IPS DF 6.9 (cell line): ENCODE measurements at places on chromosomes 16 and 17.

DNA sequence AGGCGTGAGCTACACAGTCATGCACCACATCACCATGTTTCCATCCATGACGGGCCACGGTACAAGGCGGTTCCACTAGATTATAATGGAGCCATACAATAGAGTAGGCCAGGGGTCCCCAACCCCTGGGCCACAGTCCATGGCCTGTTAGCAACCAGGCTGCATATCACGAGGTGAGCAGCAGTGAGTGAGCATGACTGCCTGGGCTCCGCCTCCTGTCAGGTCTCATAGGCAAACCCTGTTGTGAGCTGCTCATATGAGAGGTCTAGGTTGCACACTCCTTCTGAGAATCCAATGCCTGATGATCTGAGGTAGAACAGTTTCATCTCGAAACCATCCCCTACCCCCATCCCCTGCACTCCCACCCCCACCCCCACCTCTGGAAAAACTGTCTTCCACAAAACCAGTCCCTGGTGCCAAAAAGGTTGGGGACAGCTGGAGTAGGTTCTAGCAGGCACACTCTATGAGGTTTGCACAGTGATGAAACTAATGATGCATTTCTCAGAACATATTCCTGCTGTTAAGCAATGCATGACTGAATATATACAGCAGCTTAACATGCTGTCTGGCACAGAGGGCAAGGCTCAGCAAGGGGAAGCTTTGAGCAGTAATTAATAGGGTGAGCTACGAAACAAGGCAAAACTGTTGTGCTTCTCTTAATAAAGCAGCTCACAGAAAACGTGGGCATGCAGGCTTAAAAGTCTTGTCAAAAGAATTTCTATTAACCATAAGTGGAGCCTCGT, 108.0 kb downstream of the VPS53 start:
- no peak for DNase-seq
- no peak overlapping the region for H3K27ac ChIP-seq
- no peaks in the 10 kb centered on the region for H3K4me1 ChIP-seq
- no peak overlapping the region for H3K4me3 ChIP-seq
- no peaks in the 10 kb centered on the region for H3K27me3 ChIP-seq
- no peaks in the 10 kb centered on the region for H3K36me3 ChIP-seq

DNA sequence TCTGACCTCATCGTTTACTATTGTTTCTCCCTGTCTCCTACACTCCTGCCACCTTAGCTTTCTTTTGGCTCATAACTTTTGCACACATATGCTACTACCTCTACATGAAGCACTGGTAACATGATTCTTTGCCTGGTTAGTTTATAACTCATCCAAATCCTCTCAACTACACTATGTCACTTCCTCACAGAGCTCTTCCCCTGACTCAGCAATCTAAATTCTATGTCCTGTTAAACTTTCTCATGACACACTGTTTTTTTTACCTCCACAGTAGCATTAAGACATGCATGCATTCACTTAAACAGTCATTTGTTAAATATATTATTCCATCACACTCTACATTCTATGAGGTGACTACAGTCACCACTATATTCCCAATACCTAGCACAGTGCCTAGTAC, 19.7 kb downstream of the APPBP2 start:
- no peaks in the 10 kb centered on the region for H3K27me3 ChIP-seq
- H3K36me3 ChIP-seq: no peaks in the 10 kb centered on the region
- H3K4me1 ChIP-seq: no peaks in the 10 kb centered on the region
- no peak overlapping the region for H3K27ac ChIP-seq
- no peak overlapping the region for H3K4me3 ChIP-seq
- no peak for DNase-seq

DNA sequence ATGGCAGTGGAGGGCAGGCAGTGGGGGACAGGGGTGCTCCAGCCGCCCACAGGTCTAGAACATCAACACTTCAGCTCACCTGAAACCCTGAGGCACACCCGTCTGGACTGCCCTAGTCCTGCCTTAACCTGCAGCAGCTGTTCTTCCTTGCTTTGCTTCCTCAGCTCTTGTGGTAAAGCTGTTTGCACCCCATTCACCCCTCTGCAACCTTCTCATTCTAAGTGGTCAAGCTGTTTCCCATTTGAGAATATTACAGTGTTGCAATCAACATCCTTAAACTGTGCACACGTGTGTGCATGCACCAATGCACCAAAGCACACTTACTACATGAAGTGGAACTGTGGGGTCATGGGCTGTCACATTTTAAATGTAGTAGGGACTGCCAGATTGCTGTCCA, 32.4 kb downstream of the SCNN1B start:
- no peak for DNase-seq
- no peak overlapping the region for H3K4me3 ChIP-seq
- H3K27ac ChIP-seq: no peak overlapping the region
- 0 out of 2 replicates have a peak, but pooled peaks cover 2% of the 10 kb centered on the region for H3K4me1 ChIP-seq

DNA sequence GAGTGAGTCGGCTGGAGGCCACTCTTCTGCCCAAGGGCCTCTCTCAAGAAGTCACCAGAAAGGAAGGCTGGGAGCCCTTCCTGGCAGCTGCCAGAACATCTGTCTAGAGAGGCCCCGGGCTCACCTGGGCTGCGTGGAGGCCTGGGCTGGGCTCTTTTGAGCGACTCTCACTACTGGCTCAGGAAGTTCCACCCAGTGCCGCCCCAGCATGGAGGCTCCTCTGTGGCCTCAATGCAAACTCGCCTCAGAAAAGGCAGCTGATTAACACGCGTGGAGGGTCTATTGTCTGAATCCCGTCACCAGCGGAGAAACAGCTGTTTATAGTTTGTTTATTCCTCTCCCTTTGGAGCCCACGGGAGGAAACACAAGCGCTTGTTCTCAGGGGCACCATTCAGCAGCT, 25.3 kb downstream of the XYLT1 start:
- no peak overlapping the region for H3K4me3 ChIP-seq
- no peaks in the 10 kb centered on the region; the same call in 1 of the 2 replicates for H3K27me3 ChIP-seq
- no peak overlapping the region for H3K27ac ChIP-seq
- peaks cover 3% of the 10 kb centered on the region for H3K4me1 ChIP-seq
- H3K36me3 ChIP-seq: no peaks in the 10 kb centered on the region

DNA sequence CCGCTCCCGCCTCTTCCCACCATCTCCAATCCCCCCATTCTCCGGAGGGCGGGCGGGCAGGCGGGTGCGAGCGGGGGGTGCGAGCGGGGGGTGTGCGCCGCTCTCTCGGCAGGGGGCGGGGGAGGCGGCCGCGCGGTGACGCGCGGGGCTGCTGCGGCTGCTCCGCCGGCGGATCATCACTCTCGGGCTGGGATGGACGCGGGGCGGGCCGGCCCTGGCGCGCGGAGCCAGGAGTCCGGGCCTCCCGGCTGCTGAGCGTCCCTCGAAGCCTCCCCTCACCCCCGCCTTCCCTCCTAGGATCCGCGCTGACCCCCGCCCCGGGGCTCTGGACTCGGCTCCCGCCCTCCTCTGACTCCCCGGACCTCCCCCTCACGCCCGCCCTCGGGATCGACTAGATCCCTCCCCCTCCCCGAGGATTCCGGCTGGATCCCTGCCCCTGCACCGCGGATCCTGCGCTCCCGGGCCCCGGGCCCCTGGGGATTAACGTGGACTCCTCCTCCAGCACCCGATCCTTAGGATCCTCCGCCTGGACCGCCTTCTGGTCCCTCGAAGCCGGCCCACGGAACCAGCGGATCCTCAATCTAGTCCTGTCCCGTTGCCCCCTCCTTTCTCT, 946 bp upstream of the TMEM256 start:
- H3K27ac ChIP-seq: no peak overlapping the region
- H3K4me3 ChIP-seq: peak overlapping the region; percentile 72; the same call in 1 of the 2 replicates
- DNase-seq: no peak
- H3K27me3 ChIP-seq: no peaks in the 10 kb centered on the region
- peaks cover 12% of the 10 kb centered on the region for H3K36me3 ChIP-seq

DNA sequence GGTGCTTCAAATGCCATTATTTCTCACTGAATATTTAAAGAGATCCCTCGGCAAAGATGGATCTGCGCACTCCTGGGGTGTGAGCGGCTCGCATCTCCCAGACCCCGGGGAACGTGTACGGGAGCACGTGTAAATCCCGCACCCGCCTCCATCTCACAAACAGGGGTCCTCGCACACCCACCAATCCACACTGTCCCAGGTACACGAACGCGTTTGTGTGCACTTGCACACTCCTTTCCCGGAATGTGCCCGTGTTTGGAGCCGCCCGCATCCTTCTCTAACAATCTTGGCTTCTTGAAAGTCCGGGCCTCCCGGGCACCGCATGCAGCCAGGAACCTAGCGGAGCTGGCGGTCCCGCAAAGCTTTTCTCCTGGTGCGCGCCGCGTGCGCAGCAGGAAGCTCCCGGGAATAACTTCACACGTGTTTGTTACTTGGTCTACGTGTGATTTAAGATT, 2.5 kb upstream of the SALL1 start:
- H3K4me3 ChIP-seq: peak overlapping the region; percentile 77; the same call in 1 of the 2 replicates
- DNase-seq: no peak
- no peaks in the 10 kb centered on the region for H3K36me3 ChIP-seq
- H3K27ac ChIP-seq: no peak overlapping the region

DNA sequence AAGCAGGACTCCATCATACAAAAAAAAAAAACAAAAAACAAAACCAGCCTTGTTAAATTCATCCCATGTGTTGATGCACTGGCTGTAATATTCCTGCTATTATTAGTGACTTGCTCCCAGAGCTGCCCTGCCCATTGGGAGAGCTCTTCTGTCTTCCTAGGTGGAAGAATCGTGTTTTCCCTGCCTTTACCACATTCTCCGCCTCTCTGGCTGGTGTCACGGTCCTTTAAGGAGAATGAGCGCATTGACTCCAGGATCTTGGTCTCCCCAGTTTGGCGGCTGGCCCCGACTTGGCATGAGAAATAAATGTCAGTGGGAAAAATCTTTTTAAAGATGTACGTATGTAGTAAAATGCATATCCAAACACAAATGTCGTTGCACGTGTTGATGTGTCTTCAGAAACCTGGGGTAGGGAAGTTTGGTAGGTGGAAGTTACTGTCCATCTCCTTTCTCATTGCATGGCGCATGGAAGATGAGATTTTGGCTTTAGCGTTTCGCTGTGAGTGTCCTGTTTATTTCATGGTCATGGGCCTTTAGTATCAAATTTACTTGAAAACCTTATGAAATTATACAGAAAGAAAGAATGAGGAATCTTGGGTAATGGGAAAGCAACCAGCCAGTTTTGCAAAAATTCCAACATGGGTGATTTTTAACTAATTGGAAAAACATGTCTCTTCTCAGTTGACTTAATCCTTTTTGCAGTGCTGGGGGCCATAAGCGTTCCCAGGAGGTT, 15.5 kb downstream of the RMI2 start:
- no peaks in the 10 kb centered on the region for H3K36me3 ChIP-seq
- H3K27me3 ChIP-seq: no peaks in the 10 kb centered on the region
- no peaks in the 10 kb centered on the region for H3K4me1 ChIP-seq
- no peak overlapping the region for H3K27ac ChIP-seq
- no peak for DNase-seq
- no peak overlapping the region for H3K4me3 ChIP-seq

GRCh38 chr17:65346166-65346565, 209.0 kb downstream of the RGS9 start:
- no peak overlapping the region for H3K4me3 ChIP-seq
- H3K36me3 ChIP-seq: no peaks in the 10 kb centered on the region
- no peak for DNase-seq
- H3K27ac ChIP-seq: no peak overlapping the region
- no peaks in the 10 kb centered on the region for H3K27me3 ChIP-seq
- H3K4me1 ChIP-seq: no peaks in the 10 kb centered on the region

GRCh38 chr16:30644334-30644830, 6.4 kb upstream of the PRR14 start:
- H3K4me1 ChIP-seq: no peaks in the 10 kb centered on the region
- no peak for DNase-seq
- H3K36me3 ChIP-seq: no peaks in the 10 kb centered on the region
- no peak overlapping the region for H3K4me3 ChIP-seq

DNA sequence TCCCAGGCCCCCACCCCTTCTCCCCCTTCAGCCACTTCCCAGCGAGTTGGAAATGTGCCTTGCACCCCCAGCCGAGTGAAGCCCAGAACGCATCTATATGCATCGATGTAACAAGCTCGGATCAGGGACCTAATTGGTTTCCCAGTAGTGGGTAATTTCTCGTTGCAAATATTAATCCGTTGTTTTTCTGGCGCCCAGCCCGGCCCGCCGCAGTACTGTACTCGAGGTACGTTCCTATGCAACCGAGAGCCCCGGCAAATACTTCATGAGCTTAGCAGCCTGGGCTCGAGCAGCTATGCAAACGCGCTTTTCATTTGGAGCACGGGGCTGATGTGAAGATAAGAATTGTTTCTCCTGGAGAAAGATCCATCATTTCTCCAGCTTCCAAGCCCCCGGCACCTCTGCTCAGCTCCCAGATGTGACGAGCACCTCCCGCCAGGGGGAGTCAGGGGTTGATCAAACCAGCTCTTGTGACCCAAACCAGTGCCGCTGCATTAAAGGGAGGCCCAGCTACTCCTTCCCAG, 229.8 kb downstream of the KATNIP start:
- DNase-seq: peak; percentile 45
- no peak overlapping the region for H3K4me3 ChIP-seq
- H3K27me3 ChIP-seq: no peaks in the 10 kb centered on the region
- H3K36me3 ChIP-seq: peaks cover 5% of the 10 kb centered on the region; the same call in 1 of the 2 replicates
- H3K27ac ChIP-seq: no peak overlapping the region

DNA sequence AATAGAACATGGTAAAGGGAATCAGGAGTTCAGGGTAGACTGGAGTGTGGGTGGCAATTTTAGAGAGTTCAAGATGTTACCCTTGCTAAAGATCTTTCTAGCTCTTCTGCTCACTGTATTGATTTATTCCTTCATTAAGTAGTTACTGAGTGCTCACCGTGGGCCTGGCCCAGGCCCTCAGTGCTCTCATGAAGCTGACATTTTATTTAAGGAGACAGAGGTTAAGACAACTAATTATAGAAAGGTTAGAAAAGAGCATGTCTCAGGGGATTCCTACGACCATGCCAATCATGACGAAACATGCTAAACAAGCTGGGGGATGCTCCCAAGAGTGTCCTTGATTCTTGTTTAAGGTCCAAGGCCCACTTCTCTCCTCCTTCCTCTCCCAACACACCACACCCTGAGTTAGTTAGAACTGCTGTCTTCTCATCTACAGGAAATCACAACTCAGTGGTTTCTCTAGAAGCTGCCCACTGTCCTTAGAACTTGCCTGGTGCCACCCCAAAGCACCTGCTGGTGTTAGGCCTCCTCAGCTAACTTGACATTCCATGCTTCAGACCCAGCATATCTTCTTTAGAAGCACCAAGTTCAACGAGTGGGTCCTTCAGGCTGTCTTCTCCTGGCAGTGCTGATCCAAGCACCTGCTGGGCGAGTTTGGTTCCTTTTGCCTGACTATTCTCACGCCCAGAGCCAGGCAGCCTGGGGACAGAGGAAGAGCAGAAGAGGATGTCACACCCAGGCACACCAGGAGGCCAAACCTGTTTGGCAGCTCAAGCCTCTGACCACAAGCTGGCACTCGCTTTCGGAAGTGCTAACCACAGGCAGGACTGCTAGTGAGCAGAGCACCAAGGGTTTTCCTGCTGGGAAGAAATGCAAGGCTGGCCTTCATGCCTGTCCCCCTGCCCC, 79.0 kb downstream of the GAS7 start:
- no peaks in the 10 kb centered on the region for H3K36me3 ChIP-seq
- H3K27ac ChIP-seq: no peak overlapping the region
- no peaks in the 10 kb centered on the region for H3K27me3 ChIP-seq
- DNase-seq: no peak
- peaks cover 12% of the 10 kb centered on the region; the same call in 1 of the 2 replicates for H3K4me1 ChIP-seq
